Stimulated activated CD4-positive, alpha-beta T cell treated with anti-CD3 and anti-CD28 coated beads, Interleukin-1b, Interleukin-23, amount 100 ng/mL, for 1 hour (primary cell): ENCODE measurements at places on chromosomes 2 and 18.

DNA sequence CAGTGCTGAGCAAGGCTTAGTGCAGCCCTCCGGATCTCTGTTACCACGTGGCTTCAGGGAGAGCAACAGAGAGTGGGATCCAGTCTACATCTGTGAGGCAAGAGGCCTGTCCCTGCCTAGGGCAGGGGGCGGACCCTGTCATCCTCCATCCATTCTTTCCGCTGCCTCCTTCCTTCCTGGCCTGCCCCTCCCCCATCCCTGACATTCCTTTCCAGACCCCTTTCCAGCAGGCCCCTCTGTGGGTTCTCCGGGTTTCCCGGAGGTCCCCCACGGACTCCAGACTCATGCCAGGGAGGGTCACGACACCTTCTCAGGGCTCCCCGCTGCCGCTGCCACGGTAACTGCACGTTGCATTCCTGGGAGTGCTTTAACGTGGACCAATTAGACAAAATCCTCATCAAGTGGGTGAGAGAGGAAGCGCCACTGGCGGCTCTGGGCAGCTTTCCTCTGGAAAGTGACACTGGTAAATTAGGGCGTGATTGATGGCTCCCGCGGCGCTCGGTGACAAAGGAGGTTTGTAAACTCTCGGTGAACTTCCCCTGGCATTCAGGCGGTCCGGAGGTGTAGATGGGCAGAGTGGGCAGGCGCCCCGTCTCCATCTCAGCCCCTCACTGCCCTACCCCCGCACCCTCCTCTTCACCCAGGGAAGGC lies 11.4 kb downstream of the ATOH8 start:
- DNase-seq: no peak

DNA sequence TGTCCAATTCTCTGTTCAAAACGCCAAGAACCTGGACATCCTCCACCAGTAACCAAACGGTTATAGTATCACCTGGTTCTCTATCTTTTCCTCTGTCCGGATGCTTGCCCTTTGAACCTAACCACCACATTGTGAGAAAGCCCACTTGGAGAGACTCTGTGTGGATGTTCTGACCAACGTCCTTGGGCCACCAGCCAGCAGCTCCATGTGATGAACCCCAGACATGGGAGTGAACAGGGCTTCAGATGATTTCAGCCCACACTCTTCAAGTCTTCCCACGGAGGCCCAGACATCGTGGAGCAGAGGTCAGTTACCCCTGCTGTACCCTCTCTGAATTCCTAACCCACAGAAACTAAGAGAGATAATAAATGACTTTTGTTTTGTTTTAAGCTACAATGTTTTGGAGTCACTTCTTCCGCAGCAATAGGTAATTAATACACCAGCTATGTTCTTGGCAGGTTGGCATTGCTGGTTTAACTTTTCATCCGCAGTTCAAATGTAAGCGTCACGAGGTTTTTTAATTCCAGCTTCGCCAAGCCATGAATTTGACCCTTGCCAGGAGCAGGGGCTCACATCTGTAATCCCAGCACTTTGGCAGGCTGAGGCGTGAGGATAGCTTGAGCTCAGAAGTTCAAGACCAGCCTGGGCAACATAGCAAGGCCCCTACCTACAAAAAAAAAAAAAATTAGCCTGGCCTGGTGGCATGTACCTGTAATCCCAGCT lies 36.1 kb upstream of the ZNF532 start:
- DNase-seq: no peak

DNA sequence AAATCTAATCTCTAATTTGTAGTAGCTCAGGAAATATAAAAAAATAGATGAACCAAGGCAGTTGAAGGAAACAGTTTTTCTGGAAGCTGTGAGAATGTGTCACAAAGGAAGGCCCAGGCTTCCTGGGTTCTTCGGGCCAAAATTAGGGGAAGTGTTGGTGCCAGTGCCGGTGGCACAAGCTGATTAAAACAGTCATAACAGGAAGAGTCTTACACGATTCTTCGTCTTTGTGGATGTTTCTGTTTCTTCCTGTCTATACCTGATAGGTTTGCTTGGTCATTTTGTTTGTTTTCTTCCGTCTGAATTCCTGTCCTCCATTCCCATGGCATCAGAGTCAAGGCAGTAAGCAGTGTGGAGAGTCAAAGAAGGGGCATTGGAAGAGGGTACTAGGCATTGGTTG lies 235.4 kb upstream of the RASGRP3 start:
- DNase-seq: no peak

DNA sequence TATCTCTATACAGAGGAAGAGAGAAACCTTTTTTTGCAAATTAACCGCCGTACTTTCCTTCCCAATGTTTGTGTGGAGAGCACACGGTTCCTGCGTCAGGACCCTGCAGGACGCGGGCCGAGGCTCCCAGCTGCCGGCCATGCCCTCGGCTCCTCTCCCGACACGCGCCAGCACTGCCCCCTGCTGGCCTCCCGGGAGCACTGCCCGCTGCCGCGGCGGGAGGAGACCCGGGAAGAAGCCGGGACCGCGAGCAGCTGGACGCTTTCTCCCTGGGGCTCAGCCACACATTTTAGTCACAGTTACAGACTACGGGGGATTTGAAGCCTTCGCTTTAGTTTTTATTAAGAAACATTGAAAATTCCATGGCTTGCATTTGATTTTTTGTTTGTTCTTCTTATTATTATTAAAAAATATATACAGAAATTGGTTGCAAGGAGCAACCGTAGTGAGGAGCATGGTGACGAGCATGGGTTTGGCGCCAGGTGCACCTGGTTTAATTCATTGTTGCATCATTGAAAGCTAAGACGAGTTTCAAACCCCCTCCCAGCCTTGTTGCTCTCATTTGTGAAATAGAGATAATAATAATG lies 401.2 kb downstream of the GALR1 start:
- DNase-seq: peak; percentile 7

DNA sequence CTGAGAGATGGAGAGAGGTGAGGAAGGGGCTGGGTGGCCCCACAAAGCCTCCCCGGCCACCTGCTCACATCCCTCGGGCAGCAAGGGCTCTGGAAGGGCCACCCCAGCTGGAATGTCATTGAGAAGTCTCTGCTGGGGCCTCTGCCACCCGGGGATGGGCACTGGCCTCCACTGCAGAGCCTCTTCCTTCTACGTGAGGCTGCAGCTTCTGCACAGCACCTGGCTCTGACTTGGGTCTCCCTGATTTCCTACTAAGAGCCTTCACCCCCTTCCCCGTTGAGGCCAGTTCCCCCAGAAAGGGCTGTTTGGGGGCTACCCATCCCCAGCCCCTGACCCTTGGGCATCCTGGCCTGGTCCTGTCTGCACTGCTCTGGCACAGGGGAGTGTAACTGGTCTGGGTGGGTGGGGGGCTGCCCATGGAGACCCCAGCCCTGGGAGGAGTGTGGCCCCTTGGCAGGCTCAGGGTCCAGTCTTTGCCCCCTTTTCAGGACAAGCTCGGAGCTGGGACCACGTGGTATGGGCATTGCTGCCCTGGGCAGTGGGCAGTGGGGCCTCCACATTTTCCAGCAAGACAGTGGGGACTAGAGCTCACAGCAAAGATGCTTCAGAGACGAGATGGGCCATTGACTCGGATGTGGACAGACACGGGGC lies 5.6 kb downstream of the PDCD1 start:
- DNase-seq: no peak

GRCh38 chr2:39411181-39411944 lies 25.7 kb downstream of the MAP4K3 start:
- no peak for DNase-seq

- DNase-seq: peak; percentile 55
Observed at GRCh38 chr2:210476194-210477128, at the start of gene LANCL1. Gene LANCL1, minus strand, starts transcription at chr2:210476759. Its CDS starts 363 bp downstream, at chr2:210476396.

DNA sequence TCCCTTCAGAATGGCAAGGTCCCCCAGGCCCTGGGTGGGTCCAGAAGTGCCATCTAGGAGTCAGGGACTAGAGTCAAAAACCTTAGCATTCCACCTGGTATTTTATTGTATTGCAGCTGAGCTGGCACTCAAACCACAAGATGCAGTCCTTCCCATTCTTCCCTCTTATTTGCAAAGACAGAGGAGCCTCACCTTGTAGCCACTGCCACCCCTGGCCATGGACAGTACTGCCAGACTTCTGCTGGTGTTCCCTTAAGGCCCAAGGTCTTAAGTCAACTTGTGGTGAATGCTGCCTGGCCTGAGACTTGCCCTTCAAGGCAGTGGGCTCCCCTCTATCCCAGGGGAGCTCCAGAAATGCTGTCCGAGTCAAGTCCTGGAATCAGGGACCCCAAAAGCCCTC lies 6.9 kb downstream of the UGT1A10 start:
- no peak for DNase-seq

DNA sequence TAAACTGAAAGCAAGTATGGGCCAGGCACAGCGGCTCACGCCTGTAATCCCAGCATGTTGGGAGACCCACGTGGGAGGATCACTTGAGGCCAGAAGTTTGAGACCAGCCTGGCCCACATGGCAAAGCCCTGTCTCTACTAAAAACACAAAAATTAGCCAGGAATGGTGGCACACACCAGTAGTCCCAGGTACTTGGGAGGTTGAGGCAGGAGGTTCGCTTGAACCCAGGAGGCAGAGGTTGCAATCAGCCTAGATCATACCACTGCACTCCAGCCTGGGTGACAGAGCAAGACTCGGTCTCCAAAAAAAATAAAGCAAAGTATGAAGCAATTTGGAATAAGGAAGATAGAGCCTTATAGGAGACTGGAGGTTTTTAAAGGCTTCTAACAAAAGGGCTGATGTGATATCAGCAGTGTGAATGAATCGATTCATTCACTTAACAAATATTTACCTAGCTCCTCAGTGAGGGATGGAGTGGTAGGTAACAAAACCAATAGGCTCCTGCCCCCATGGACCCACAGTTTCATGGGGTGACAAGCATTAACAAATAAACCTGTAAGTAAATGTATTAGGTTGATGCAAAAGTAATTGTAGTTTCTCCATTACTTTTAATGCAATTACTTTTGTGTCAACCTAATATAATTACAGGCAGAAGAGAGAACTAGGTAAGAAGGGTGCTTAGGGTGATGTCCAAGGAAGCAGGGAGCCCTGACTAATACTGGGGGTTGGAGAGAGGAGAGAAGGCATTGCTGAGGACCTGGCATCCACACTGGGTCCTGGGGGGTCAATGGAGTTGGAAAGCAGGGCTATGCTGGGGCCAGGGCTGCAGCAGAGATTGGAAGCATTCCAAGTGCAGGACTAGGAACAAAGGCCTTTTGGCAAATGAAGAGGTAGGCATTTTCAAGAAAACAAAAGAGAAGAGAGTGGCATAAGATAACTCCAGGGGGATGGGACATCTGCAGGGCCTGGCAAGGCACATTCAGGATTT lies 195.4 kb upstream of the ARL4C start:
- no peak for DNase-seq

DNA sequence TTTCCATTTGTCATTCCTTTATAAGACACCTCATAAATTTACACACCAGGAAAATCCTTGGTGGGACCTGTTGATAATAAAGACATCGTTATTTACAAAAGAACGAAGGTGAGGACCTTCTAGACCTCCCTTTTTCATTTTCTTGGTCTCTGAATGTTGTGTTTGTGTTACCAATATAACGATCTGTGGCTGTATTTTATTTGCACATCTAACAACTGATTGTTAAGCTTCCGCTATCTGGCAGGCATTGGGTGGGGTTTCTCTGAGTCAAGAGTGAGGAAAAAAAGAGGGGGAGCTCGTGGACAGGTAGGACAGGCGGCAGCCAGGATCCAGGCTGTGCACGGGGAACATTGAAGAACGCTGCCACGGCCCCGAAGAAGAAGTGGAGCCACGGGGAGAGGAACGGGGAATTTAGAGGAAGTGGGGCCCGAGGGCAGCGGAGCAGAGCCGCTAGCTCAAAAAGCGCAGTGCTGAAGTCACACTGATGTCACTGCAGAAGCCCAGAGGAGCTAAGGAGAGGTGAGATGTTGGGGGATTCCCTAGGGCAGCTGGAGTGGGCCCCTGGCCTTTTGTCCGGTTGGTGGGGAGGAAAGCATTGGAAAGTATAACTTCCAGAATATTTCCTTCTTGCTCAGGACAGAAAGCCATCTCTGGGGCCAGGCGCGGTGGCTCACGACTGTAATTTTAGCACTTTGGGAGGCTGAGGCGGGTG lies 20.9 kb upstream of the DNMT3A start:
- no peak for DNase-seq

DNA sequence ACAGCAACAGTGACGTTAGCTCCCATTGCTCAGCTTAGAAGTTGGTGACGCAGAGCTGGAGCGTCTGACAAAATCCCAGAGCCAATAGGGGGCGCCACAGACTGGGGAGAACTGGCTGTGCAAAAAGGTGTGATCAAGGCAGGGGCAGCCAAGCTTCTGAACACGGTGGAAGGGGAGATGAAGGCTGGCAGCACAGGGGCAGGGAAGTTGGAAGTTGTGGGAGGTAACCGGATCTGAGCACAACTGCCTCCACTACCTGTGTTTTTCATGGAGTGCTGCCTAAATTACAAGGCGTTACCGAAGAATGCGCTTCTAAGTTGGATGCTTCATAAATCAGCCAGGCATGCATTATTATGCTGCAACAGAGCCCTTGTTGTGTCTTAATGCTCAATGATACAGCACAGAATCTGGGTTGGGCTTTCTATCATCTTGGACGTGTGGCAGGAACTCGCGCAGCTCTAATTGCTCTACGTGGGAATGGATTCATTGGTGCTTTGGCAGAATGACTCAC lies 370.0 kb downstream of the SLC4A3 start:
- DNase-seq: no peak

- no peak for DNase-seq
Observed at GRCh38 chr2:66438891-66439811, 4.2 kb downstream of the MEIS1 start.

DNA sequence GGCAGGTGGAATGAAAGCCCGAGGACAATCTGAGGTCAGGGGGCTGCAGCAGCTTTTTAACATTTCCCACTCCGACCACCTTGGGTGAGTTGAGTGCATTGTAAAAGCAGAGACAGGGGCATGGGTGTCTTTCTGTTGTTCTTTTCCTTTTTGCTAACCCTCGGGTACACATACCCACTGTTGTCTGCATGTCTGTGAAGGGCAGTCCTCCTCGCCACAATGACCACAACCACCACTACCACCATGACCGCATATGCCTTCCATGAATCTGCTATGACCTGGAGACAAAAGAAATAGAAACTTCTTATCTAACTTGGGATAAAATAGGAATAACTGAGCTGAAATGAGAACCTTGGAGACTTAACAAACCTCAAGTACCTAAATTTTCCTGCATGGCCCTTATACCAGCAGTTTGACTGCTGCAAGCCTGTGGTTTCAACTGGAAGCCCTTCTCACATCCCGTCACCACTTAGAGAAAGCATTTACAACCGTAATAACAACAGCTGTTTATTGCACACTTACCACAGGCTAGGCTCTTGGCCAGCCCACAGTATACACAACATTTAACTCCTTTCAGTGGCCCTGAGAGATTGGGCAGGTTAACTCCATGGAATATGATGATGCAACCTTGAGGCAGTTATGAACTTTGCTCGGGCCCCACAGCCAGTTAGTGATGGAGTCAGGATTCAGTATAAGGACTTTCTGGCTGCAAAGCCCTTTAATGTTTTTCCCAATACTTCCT lies 80.3 kb downstream of the GYPC start:
- no peak for DNase-seq
